ENCODE measurements at places on chromosomes 7 and 10. TPM values are rescaled to one million over a fixed set of nuclear protein-coding genes. Genes with fewer than 3 reads are reported as not detected.

DNA sequence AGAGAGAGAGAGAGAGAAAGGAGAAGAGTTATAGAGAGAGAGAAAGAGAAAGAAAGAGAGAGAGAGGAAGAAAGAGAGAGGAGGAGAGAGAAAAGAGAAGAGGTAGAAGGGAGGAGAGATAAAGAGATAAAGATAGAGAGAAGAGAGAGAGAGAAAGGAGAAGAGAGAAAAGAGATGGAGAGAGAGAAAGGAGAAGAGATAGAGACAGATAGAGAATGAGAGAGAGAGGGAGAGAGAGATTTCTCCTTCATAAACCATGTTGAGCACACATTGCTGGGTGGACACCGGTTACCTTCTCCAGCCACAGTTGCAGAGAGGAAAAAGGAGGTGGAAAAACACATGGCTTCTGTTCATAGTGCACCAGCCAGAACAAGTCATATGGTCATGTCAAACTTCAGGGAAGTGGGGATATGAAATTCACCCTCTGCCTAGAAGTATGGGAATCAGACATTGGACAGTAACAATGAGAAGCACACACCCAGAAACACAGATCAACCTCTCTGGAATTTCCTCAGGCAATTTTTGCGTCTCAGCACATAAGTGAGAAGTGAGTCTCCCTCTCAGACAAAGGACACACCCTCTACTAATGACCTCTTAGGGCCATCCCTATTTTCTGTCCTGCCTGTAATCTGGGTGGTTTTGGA, 172.5 kb upstream of the SVIL start:
- no peak for DNase-seq

DNA sequence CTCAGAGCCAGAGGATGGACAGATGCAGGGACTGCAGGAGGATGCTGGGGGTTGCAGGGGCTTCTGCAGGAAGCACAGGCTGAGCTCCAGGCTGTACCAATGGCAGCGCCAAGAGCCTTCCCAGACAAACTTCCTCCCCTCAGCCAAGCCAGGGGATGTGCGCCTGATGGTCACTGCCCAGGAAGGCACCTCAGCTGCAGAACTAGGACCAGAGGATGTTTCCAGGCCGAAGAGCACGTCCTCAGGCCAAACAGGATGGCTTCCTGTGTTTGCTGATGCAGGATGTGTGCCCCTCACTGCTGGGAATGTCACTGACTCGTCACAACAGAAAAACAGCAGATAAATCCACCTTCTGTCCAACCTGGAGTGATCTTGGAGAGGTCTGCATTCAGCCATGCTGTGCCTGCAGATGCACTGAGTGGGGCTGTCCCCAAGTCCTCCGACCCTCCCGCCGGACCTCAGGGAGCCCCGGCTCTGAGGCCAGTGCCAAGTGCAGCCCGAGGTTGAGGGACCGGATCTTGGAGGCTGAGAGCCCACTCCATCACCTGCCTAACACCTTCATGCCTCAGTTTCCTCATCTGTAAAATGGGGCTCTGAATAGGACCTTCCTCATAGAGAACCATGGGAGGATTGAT, 152.5 kb upstream of the CHST15 start:
- no peak for DNase-seq

GRCh38 chr7:94223375-94224084, 171.2 kb upstream of the COL1A2 start:
- no peak for DNase-seq

The DPP6 gene
- total RNA-seq: 0.19 TPM
